ENCODE measurements at places on chromosomes 4 and X. TPM values are rescaled to one million over a fixed set of nuclear protein-coding genes. Genes with fewer than 3 reads are reported as not detected.

- no peak for DNase-seq
Observed at GRCh38 chr4:5932035-5932568, 39.2 kb upstream of the CRMP1 start.

DNA sequence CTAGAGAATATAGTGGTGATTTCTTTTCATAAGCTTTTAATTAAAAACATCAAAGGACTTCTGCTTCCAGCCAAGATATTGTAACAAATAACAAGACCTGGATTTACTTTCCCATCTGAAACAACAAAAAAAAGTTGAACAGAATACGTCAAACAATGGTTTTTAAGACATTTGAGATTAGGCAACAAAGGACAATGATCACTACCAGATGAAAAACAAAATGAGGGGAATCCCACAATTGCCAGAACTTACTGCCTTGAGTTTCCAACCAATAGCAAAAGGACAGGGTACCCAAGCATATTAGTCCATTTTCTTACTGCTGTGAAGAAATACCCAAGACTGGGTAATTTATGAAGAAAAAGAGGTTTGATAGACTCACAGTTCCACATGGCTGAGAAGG, 341.4 kb upstream of the INTU start:
- DNase-seq: no peak

DNA sequence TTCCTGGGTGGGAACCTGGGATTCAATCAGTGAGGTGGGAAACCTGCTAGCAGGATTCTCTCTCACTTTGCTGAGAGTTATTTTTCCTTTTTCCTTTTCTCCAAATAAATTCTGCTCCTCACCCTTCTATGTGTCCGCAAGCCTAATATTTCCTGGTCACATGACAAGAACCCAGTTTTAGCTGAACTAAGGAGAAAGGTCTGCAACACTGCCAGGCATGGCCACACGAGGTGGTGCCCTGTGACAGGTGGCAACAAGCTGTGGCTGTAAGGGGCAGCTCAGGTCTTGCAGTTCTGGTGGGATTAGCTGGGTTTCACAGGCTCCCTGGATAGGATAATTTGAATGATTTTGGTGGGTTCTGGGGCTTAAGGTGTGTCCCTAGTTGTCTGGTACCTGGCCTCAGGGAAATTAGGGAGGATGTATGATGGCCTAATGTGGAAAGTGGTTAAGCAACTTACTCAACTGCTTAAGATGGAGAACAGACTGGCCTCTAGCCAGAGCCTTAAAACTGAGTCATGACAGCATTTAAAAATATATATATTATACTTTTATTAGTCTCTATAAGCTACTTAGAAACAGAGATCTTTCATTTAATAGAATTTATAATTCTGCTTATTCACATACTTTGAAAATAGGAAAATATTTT, 215.0 kb downstream of the IL15 start:
- peak; percentile 1 for DNase-seq

Gene CFAP47
- 0.13 TPM for total RNA-seq
